ENCODE measurements at places on chromosomes 1 and 21.

DNA sequence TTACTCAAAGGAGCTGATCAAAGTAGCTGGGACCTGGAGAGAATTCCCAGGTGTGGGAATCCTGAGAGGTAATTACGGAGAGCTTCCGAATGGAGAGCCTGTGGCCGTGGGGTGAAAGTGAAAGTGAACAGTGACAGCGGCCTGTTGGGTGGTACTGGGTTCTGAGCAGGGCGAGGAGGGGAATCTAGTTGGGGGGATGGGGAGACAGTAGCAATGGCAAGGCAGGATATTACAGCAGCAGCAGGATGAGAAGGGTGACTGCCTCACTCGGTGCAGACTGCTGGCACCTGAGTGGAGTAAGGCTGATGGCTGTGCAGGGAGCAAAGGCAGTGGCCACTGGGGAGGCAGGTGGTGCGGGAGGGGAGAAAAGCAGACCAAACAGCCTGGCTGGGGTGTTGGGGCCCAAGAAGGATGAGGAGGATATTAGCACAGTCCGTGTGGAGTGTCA, 70.3 kb upstream of the PRDX6 start:
- no peak for DNase-seq

DNA sequence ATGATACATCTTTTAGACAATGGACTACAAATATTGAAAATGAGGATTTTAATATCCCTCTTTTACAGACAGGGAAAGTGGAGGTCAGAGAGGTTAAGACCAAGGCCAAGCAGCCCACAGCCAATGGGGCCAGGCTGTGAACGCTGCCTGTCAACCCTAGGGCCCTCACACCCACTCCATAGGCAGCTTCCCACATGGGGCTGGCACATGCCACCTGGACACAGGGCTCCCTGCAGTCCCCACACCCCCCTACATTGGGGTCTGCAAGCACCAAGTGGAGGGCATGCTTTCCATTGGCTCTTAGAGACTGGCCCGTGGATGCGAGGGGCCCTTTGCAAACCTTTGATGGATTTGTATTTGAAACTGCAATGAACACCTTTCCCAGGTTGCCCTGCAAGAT, 348.5 kb upstream of the VAMP3 start:
- no peak for DNase-seq

DNA sequence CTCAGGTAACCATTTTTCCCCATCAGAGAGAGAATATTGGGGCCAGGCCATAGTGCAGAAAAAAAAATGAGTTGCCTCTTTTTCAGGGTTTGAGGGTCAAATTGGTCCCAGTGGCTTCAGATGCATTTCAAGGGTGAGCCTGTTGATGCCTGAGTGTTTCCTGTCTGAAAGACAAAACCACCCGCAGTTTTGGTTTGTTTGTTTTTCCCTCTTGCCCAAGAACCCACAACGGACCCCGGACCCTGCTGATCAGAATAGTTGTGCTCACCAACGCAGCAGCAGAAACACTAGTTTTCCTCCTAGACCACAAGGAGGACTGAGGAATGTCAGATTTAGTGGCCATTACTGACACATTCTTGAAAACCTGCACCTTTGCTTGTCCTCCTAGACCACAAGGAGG, 1433.1 kb downstream of the PLA2G4A start:
- no peak for DNase-seq

DNA sequence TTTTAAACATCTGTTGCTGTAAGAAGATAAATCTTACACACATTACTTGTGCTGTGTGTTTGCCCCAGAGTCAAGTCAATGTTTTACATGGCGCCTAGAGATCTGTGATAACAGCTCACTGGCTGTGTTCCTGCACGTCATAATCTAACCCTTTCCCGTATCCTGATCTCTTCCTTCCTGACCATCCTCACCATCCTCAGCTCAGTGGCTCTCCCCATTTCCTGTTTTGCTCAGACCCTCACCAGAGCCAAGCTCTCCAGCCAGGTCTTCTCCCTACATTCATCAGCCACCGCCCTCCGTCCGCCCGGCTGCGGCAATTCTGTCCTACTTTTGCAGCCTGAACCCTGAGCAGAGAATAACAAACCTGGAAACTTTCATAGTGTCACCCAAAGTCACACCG, 824.7 kb downstream of the USP25 start:
- DNase-seq: no peak

GRCh38 chr1:181181792-181182585, 93.5 kb downstream of the IER5 start:
- DNase-seq: no peak

DNA sequence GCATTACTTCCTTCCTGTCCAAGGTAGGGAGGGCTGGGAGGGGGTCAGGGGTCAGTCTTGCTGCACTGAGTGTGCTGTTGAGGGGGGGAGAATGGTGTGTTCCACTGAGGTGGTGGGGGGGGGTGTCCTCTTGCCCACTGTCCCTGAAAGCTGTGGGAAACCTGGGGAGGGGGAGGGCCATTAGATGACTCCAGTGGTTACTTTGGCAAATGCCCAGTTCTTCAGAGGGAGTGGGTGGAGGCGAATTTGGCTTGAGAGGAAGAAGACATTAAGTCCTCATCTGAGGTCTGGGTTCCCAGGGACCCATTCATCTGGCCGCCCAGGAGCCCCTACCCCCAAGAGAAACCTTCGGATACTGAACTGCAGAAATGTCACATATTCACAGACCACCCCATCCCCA, 36.2 kb downstream of the MEF2D start:
- DNase-seq: no peak

DNA sequence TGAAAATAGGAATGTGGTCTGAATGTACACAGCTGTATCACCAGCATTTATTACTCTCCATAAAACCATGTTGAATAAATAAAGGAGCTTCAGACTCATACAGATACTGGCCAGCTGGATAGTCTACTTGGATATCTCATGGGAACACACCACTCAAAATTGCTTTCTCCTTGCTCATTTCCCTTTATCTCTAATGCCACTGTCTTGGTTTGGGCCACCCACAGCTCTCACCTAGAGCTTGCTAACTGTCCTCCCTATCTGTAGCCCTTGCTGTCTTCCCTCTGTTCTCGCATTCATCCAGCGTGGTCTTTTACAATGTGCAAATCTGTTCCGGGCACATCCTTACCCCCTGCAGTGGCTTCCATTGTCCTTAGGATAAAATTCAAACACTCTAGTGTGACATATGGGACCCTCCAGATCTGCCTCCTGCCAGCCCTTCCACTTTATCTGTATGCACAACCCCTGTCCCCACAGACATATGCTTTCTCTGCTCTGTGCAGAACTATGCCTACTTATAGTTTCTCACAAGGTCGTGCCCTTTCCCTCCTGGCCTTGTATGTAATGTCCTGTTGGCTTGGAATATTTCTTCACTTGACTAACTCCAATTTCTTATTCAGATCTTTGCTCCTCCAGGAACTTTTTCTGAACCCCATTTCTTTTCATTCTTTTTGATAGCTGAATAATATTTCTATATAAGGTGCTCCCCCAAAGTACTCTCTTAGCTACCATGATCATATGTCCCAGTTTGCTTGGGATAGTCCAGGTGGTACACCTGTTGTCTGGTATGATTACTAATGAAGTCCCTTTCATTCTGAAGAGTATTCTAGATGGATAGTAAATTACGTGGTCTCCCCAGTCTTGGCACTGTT, 2.9 kb downstream of the FLVCR1 start:
- DNase-seq: no peak

Data from AG08396 (cell line).